ENCODE measurements at places on chromosomes 1 and 21.

DNA sequence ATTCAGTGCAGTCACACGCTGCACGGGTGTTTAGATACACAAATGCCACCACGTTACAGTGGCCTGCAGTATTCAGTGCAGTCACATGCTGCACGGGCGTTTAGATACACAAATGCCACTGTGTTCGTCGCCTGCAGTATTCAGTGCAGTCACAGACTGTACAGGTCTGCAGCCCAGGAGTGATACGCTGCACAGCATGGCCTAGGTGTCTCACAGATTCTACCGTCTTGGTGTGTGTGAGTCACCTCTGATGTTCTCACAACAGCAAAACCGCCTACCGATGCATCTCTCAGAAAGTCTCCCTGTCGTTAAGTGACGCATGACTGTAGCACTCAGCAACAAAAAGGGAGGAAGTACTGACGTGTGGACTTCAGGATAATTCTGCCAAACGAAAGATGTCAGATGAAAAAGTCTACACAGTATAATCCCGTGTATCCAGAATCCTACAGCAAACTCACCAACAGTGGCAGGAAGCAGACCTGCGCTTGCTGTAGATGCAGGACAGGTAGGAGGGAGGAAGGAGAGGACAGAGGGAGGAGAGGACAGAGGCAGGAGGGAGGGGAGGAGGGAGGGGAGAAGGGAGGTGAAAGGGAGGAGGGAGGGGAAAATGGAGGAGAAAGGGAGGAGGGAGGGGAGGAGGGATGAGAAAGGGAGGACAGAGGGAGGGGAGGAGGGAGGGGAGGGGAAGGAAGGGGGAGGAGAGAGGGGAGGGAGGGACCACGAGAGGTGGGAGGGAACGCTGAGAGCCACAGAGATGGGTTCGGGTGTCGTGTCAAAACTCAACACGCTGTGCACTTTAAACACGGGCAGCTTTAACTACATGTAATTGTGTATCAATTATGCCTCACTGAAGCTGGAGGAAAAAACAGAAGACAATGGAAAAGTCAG is 36.3 kb upstream of the PCBP3 start:
- no peak for DNase-seq

DNA sequence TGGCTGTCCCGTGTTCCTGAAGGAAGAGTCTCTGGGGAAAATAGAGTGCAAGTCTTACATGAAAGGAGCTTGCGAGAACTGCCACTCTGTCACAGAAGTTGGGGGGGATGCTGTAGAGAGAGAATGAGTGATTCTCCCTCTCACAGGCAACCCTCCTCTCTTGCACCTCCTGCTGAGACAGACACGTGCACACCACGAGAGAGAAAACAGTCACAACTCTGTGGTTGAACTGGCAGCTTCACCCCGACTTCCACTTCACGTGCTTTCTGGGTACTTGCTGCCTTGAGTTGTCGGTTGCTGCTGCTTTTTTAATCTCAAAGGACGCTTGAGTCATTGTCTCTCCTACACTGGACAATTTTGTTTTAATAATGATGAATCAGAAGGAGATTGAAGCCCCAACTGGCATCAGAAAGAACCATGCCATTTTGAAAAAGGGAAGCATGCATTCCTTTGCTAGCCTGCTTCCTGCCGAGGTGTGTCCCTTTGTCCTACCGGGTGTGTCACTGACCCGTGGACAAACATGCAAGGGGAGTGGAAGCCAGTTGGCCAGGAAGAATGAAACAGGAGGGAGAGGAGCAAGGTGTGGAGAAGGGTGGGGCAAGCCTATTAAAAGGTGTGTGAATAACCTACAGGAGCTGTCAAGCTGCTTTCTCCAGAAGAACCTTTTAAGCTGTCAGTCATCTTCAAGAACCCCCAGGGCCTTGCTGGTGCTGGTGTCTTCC is 164.2 kb downstream of the CACNA1E start:
- DNase-seq: no peak

- no peak for DNase-seq
Measured at GRCh38 chr1:6521536-6521935, 30.1 kb upstream of the PLEKHG5 start.

DNA sequence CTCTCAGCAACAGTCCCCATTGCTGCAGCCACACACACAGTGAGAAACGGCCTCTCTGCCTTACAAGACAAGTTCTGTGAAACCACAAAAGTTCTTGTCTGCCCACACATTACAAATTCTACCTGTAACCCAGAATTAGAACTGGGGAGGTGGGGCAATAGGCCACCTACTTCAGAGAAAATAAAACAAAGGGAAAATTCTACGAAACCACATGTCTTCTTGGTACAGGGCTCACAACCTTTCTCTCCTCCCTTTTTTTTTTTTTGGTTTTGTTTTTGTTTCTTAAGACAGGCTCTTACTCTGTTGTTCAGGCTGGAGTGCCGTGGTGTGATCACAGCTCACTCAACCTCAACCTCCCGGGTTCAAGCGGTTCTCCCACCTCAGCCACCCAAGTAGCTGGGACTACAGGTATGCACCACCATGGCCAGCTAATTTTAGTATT is 30.2 kb downstream of the LPAR3 start:
- no peak for DNase-seq

DNA sequence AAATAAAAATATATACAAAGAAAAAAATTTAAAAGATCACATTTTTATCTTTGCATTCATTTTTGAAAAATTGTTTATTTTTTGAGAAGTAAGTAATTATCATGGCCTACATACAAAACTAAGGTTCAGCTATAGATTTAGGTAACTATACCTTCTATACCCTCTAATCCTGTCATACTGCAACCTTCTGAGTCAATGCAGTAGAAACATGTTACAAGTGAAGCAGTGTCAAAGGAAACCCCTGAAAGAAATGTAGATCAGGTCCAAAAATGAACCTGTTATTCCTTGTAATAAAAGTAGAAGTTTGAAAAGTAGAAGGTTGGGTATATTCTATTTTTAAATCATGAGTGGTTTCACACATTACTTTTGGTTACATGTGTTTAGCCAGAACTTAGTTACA is 51.3 kb downstream of the PTGS2 start:
- no peak for DNase-seq

DNA sequence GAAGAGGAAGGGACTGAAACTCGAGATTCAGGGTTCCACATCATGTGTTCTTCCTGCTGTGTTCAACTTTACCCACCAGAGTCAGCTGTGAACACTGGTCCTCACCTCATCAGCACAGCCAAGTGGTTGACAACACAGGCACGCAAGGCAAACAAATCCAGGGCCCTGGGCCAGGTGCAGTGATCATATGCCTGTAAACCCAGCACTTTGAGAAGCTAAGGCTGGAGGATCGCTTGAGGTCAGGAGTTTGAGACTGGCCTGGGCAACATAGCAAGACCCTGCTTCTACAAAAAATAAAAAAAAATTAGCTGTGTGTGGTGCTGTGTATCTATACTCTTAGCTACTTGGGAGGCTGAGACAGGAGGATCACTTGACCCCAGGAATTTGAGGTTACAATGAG is 8.4 kb upstream of the XKR8 start:
- no peak for DNase-seq

DNA sequence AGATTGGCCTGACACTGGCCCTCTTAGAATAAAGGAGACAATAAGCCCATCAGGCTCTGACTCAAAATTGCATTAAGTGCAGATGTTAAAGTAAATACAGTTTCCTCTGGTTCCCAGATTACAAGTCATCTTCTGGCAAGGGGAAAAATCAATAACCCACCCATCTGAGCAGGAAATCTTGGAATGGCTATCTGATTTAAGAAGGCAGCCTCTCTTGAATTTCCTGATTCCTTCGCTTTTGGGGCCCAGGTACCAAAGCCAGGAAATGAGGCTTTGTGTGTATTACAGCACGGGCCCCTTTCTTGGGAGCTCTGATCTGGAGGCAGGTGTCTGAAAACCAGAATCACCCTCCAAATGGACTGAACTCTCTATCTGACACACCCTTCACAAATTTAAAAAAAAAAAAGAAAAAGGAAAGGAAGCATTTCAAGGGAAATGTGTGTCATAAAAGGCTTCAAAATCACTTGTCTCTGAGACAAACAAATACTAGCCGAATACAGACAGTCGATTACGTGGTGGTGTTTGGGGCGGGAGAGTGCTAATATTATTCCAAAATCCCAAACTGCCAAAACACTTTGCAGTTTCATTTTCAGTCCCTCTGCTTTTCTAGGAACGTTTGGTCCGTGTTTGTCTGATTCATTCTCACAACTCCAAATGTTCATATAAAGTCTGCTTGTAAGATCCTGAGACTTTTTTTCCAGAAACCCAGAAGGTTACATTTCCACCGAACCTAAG is 240.9 kb upstream of the CAMK1G start:
- no peak for DNase-seq

DNA sequence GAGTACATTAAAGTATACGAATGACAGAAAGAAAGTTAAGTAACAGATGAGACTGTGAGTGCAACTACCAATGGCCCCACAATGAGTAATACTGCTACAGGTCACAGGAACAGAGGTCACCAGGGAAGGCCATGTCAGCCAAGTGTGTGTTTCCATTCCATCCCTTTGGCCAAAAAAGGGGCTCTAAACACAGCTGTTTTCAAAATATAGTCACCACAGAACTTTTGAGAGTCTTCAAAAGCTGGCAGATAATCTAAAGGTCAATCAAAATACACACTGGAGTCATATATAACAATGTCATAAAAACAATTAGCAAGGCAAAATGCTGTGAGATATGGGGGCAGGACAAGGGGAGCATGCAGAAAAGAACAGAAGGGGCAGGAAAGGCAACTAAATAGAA is 10.2 kb downstream of the USP24 start:
- no peak for DNase-seq

GRCh38 chr1:11924334-11925195 is 1.7 kb downstream of the KIAA2013 start:
- DNase-seq: no peak

GRCh38 chr21:18636897-18637296 is 233.3 kb upstream of the TMPRSS15 start:
- DNase-seq: no peak

DNA sequence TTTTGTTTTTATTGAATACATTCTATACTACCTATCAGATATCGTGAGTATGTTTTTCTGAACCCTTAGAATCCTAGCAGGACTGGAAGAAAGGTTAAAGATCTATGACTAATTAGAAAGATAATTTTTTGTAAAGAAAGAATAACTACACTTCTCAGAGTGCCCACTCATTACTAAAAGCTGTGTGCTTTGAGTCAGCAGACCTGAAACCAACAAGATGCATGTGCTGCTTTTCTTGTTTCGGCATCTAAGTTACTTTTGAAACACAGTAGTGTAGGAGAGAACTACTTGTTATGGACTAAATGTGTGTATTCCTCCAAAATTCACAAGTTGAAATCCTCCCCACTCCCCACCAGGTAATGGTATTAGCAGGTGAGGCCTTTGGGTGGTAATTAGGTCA is 127.8 kb upstream of the ESRRG start:
- no peak for DNase-seq

DNA sequence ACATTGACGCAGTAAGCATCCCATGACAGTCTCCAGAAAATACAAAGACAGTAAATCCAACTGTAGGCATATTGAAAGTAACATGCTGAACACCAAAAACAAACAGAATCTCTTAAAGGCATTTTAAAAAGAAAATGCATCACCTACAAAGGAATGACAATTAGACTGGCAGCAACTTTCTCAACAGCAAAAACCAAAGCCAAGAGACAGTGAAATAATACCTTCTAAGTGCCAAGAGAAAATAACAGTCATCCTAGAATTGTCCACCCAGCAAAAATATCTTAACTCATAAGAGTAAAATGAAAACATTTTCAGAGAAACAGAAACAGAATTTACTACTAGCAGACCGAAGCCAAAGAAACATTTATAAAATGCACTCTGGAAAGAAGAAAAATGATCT is 20.0 kb downstream of the CCDC185 start:
- no peak for DNase-seq

Measured in uterus (tissue), 4 donors.